ENCODE measurements at places on chromosomes 3 and 15. TPM values are rescaled to one million over a fixed set of nuclear protein-coding genes. Genes with fewer than 3 reads are reported as not detected.

DNA sequence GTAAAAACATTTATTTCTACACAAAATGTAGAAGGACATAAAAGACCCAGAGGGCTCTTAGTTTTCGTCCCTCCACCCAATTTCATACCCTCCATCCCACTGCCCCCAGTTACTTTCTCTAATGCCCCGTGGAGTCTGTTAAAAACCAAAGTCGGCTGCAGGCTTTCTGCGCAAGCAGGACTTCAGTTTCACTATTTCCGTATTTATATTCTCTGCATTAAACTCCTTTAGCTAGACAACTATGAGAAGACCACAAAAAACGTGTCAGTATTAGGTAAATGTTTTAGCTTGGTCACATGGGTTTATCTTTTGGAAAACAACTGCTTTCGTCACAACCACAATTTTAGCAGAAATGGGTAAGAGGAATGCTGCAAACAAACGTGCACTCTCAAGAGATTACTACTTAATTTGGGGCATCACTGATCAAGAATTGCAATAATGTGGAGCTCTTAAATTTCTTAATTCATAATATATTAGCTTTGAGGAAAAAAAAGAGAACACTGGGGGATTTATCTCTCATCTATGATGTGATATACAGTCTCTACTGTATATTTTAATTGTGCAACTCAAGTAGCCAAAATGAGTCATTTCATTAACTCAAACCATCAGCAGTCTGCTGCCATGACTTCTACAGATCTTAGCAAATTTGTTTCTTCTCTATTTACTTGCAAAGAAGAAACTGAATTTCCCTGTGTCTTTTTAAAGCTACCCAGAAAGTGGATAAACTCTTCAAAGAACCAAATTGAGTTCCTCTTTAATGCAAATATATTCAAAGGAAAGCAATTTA lies 740 bp upstream of the NSMCE3 start:
- DNase-seq: no peak

- DNase-seq: no peak
Observed at GRCh38 chr3:26229801-26230200, 392.8 kb upstream of the LRRC3B start.

DNA sequence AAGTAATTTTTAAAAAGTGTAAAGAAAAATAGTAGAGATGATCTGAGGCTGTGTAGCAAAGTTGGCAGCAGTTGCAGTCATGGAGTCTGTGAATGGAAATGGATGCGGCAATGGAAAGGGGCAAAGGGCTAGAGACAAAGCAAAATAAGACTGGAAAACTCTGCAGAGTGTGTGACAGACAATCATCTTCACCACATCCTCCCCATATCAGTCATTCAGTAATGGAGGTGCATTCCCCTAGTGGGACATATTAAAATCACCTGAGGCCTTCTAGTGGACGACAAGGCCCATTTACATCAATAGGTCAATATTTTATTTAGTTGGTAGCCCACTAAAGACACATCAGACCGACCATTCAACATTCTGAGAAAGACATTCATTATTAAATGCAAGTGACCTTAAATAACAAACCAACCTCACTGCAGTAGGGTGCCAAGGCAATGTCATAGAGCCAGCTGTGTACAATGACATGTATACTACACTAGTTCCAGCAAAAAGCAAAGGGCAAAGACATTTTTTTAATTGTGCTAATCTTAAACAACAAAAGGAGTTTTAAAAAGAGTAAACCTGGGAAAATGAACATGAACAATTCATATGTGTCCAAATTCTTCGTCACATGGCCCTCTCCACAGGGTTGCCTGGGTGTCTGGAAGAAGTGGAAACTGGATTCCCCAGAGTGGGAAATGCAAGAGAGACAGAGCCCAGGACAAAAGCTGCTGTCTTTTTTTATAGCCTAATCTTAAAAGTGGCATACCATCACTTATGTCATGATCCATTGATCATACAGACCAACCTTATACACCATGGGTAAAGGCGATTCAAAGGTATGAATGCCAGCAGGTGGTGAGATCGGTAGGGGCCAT lies 15.6 kb upstream of the RAP2B start:
- DNase-seq: no peak

DNA sequence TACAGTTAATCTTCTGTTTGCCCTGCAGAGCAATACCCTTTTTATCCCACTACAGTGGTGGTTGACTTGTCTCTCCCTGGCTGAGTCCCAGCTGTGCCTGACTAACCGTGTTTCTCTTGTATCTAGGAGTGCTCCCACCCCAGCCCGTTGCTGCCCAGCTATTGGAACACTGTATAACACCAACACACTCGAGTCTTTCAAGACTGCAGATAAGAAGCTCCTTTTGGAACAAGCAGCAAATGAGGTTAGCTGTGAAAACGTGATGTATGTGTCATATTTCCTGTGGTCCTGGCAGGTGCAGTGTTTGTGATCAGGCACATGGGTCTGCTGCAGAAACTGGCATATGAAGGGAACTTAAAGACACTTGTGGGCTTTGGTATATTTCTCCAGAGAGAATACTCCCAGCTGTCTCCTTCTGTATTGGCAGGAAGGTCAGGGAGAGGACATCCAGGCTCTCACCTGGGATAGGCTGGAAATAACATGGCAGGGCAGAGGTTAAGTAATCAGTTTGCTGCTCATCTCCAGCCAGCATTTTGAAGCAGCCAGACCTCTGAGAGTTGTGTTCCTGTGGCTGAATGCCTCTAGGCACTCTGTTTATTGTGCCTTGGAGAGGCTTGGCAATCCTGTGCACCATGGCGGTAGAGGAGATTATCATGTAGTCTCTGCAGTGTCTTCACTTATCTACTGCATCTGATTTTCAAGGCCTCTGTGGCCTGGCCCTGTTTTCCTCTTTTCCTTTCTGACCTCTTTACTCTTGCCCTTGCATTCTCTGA lies 34.8 kb downstream of the ATG7 start:
- no peak for DNase-seq

- no peak for DNase-seq
Observed at GRCh38 chr15:29097168-29097567, 172.5 kb downstream of the NSMCE3 start.

GRCh38 chr3:159187706-159188105 lies 385.9 kb downstream of the MFSD1 start:
- no peak for DNase-seq

DNA sequence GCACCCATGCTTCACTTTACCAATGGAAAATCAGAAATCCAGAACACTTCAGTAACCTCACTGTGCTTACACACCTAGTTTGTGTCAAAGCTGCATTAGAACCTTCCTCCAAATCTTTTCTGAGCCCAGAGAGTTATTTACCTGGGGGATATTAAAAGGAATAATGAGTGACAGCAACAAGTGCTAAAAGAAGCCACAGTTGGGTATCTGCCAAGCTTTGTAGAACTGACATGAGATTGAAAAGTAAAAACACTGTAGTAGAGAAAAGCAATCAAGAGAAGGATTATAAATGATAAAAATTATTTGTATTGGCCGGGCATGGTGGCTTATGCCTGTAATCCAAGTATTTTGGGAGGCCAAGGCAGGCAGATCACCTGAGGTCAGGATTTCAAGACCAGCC lies 8.8 kb upstream of the TBC1D23 start:
- DNase-seq: no peak

- no peak for DNase-seq
Observed at GRCh38 chr3:122111974-122112373, 56.8 kb downstream of the CD86 start.

DNA sequence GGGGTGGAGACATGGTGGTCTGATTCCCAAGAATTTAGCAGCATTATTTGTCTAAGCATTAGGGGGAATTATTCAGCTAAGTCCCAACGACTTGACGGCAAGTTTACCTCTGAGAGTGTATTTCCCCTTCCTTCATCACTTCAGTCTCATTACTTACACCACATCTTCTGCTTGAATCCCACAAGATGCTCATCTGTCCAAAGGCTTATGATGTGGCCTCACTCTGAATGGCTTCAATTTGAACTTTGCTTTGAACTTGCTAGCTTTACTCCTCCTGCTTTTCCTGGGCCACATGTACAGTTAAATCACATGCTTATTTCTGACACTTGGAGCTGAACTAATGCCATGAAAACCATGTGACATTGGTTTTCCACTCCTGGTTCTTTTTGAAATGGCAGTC lies 231.3 kb upstream of the SATB1 start:
- no peak for DNase-seq

DNA sequence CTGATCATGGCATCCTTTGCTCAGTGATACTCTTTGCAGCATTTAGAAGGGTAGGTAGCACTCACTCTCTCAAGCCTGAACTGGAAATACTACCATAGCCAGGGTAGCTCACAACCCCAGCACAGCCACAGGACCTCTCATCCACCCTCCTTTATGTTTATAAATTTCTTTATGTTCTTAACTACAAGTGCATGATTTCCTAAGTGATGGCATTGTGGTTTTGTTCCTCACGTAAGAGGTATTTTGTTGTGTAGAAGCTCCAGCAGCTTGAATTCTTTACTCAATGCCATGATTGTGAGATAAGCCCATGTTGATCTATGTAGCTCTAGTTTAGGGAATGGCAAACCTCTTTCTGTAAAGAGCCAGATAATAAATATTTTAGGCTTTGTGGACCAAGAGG lies 7.9 kb upstream of the RTP3 start:
- DNase-seq: no peak

- no peak for DNase-seq
Observed at GRCh38 chr3:58532794-58533220, 4.2 kb downstream of the ACOX2 start.

GRCh38 chr3:51814034-51814433 lies 35.0 kb upstream of the IQCF6 start:
- DNase-seq: no peak

- DNase-seq: no peak
Observed at GRCh38 chr3:73475175-73475574, 149.6 kb downstream of the PDZRN3 start.

- DNase-seq: no peak
Observed at GRCh38 chr3:65968996-65969395, 69.7 kb downstream of the MAGI1 start.

DNA sequence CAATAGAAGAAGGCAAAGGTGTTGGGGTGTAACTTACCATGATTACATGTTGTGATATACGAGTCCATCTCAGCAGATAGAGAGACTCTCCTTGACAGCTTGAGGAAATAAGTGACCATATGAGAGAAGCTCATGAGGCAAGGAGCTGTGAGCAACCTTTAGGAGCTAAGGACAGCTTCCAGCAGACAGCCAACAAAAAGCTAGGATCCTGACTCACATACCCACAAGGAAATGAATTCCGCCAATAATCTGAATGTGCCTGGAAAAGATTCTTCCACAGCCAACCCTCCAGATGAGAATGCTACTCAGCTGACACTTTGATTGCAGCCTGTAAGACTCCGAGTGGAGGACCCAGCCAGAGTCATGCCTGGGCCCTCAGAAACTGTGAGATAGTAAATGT lies 339.6 kb upstream of the TPRG1 start:
- DNase-seq: no peak

DNA sequence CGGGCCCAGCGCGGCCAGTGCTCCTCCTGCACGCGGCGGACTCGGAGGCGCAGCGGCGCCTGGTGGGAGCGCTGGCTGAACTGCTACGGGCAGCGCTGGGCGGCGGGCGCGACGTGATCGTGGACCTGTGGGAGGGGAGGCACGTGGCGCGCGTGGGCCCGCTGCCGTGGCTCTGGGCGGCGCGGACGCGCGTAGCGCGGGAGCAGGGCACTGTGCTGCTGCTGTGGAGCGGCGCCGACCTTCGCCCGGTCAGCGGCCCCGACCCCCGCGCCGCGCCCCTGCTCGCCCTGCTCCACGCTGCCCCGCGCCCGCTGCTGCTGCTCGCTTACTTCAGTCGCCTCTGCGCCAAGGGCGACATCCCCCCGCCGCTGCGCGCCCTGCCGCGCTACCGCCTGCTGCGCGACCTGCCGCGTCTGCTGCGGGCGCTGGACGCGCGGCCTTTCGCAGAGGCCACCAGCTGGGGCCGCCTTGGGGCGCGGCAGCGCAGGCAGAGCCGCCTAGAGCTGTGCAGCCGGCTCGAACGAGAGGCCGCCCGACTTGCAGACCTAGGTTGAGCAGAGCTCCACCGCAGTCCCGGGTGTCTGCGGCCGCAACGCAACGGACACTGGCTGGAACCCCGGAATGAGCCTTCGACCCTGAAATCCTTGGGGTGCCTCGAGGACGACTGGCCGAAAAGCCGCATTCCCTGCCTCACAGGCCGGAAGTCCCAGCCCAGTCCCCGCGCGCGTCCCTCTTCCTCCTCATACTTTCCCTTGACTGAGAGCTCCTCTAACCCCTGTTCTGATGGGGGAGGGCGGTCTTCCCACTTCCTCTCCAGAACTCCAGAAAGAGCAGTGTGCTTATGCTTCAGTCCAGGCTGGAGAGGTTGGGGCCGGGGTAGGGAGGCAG lies 1.4 kb upstream of the IL17RC start:
- peak; percentile 50 for DNase-seq

DNA sequence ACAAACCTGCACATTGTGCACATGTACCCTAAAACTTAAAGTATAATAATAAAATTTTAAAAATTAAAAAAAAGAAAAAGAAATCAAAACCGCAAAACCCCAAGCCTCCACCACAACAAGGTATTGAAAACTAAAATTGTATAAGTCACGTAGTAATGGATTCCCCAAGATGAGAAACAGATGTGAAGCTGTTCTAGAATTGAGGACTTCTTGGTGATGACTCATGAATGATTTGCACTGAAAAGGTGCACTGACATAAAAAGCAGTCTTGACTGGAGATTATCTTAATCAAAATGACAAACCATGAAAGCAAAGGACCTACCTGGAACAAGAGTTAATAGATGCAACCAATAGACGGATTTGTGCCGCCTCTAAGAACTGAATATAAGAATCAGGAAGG lies 225.8 kb downstream of the MYRIP start:
- no peak for DNase-seq

DNA sequence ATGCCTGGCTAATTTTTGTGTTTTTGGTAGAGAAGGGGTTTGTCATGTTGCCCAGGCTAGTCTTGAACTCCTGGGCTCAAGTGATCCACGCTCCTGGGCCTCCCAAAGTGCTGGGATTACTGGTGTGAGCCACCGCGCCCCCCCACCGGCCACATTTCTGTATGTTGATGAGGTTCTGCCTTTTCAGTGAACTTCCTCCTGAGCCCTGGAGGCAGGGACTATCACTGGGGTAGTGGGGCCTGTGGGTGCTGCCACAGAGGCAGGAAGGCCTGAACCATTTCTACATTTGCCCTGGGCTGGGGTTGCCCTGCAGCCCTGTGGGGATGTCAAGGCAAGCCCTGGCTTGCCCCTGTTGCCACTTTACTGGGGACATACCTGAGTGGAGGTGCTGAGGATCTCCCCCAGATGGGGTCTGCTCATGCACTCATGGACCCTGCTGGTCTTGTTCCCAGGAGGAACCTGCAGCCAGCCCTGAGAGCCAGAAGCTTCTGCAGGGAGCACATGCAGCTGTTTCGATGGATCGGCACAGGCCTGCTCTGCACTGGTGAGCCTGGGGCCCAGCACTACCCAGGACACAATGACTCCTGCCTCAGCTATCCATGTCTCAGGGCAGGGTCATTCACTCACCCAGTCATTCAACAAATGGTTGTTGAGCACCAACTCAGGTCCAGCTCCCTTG lies 5.7 kb downstream of the SLC28A1 start:
- DNase-seq: no peak

FETUB gene
- polyA plus RNA-seq: 0.23 TPM

GOLGA8G gene
- polyA plus RNA-seq: 0.12 TPM

CGNL1 gene
- 63.3 TPM for polyA plus RNA-seq

LSAMP gene
- 11.4 TPM for polyA plus RNA-seq

TFRC gene
- 46.2 TPM for polyA plus RNA-seq

CFAP20DC gene
- 4.4 TPM for polyA plus RNA-seq

SAXO2 gene
- polyA plus RNA-seq: 4.1 TPM

CEP63 gene
- 24.9 TPM for polyA plus RNA-seq

IL5RA gene
- polyA plus RNA-seq: 0.92 TPM

TIPIN gene
- 16.2 TPM for polyA plus RNA-seq

All from left renal pelvis (tissue), 4 donors.